T47D (cell line): ENCODE measurements at places on chromosomes 1 and 21.

DNA sequence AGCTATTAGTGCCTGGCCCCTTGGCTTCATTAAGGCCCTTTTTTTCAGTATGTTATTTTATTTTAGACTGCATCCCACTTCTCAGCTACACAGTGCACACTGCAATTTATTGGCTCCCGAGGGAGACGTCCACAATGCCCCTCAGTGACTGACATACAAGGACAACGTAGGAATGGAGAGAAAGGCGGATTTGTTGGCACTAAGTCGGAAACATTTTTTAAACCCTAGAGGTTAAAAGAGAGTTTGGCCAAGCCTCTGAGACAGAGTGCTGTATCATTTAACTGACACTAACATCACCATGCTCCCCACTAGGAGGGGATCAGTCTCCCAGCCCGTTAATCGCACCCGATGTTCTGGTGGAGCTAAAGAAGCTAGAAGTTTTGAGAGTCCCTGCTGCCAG, 45.7 kb upstream of the FOXD3 start:
- no peak for DNase-seq

DNA sequence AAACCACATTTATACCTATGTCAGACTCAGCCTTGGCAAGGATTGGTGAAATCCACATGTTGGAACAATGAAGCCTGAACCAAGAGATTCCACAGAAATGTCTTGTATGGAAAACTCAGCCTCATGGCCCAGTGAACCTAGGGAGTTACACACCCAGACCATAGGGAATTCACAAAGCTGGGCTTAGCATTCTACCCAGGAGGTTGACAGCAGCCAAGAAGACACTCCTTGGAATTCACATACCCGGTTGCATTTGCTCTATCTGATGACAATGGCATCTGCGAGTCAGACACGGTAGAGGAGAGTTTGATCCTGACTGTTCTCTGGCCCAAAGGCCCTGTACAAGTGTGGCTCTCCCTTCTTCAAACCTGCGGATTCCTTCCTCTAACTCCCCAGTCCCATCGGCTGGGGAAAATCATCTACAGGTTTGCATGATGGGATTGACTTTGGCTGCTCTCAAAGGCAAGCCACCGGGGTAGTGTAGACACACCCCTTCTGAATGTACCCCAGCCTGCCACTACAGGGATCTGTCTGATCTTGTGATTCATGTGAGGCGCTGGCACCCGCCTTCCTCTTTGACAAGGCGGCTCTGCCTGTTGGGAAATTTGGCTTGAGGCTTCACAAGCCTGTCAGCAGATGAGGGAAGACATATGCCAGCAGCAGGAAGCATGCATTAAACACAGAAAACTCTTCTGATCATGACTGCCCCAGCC, 297.3 kb upstream of the KAZN start:
- DNase-seq = no peak

GRCh38 chr21:37700641-37701202, 215.5 kb downstream of the KCNJ6 start:
- peak; percentile 61 for DNase-seq

GRCh38 chr1:61184040-61184713, 101.8 kb downstream of the NFIA start:
- peak; percentile 16 for DNase-seq

- peak; percentile 41 for DNase-seq
Measured at GRCh38 chr1:3652548-3653285, 401 bp downstream of the TP73 start.

GRCh38 chr1:205064741-205065316, 19.4 kb downstream of the TMEM81 start:
- DNase-seq = no peak

DNA sequence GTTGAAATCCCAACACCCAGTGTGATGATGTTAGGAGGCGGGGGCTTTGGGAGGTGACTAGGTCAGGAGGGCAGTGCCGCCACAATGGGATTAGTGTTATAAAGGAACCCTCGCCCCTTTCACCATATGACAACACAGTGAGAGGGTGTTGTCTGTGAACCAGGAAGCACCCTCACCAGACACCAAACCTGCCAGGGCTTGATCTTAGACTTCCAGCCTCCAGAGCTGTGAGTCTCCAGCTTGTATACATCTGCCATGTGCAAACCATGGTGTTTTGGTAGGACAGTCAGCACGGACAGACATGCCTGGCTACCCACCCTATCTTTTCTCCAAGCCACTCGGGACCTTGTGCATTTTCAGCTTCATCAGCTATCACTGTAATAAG, 4.0 kb downstream of the TRIM11 start:
- no peak for DNase-seq

DNA sequence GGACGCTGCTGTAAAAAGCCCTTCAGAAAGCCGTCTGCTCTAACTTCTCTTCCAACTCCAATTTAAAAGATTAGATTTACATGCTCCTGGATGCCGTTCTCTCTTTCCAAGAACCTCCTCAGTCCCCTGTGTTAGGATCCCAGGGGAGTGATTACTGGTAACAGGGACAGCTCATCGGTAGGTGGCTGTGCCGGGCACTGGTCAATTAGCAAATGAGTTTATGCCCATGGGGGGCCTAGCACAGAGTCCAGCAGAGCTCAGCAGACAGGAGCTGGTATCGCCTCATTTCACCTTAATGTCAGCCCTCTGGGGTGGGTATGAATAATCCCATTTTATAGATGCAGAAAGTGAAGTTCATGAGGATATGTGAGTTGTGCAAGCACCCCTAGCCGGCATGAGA, 191.9 kb downstream of the GRIK3 start:
- DNase-seq = no peak

GRCh38 chr1:197065559-197065958, 1.5 kb downstream of the F13B start:
- DNase-seq = no peak

GRCh38 chr21:44005593-44005992, 6.5 kb upstream of the TRAPPC10 start:
- DNase-seq = no peak

DNA sequence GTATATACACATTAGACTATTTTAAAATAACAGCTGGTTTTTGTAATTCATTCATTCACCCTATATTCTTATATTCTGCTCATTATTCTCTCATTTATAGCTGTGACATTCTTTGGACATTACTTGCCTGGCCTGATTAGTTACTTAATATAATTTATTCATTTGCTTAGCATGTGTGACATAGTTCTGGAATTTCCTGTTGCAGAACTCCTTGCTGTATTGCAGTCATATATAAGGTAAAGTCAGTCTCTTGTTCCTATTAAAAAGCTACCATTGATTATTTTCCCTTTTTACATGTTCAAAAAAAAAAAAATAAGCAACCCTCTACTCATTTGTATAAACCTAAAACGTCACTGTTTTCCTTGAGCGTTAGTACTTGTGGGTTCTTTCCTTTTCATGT, 23.9 kb downstream of the GNAT2 start:
- DNase-seq = no peak

GRCh38 chr21:43574741-43575472, 84.4 kb downstream of the HSF2BP start:
- DNase-seq = no peak

- no peak for DNase-seq
Measured at GRCh38 chr21:21039624-21040170, 41.5 kb downstream of the NCAM2 start.

GRCh38 chr1:58041621-58042020, 504.9 kb downstream of the OMA1 start:
- no peak for DNase-seq

DNA sequence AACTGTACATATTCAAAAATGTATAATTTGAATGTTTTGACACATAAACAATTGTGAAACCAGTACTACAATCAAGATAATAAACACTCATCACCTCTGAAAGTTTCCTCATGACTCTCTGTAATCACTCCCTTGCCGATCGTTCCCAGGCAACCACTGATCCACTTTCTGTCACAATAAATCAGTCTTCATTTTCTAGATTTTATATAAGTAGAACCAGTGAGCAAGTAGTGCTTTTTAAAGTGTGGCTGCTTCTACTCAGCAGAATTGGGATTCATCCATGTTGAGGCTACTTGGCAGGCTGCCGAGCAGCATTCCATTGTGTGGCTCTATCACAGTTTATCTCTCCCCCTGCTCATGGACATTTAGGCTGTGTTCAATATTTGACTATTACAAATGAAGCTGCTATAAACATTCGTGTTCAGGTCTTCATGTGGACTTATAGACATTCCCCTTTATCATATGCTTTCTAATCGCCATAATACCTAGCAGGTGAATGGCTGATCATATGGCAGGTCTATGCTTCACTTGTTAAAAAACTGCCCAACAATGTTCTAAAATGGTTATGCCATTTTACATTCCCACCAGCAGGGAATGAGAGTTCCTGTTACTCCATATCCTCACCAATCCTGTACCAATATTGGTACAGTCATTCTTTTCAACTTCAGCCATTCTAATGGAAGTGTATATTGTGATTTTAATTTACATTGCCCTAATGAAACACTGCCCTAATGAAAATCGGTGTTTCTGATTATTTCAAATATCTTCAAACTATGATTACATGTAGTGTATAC, 20.5 kb downstream of the TEX38 start:
- DNase-seq = no peak

DNA sequence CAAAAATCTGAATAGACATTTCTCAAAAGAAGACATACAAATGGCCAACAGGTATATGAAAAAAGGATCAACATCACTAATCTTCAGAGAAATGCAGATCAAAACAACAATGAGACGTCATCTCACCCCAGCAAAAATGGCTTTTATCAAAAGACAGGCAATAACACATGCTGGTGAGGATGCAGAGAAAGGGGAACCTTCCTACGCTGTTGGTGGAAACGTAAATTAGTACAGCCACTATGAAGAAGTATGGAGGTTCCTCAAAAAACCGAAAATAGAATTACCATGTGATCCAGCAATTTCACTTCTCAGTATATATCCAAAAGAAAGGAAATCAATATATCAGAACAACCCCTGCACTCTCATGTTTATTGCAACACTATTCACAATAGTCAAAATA, 65.1 kb upstream of the ATP1B1 start:
- no peak for DNase-seq

GRCh38 chr1:175602026-175602585, 141.3 kb downstream of the TNR start:
- no peak for DNase-seq

GRCh38 chr1:42962641-42963377, 4.1 kb upstream of the SLC2A1 start:
- DNase-seq = peak; percentile 59

- peak; percentile 37 for DNase-seq
Measured at GRCh38 chr1:153535242-153536011, at the start of gene S100A6. TSS of gene S100A6 (minus strand) at chr1:153535991. CDS start at chr1:153535339, 652 bp downstream.

- peak; percentile 78 for DNase-seq
Measured at GRCh38 chr1:113811888-113812660, at the start of gene RSBN1. TSS of gene RSBN1 (minus strand) at chr1:113812476. CDS start at chr1:113812412, 64 bp downstream.

DNA sequence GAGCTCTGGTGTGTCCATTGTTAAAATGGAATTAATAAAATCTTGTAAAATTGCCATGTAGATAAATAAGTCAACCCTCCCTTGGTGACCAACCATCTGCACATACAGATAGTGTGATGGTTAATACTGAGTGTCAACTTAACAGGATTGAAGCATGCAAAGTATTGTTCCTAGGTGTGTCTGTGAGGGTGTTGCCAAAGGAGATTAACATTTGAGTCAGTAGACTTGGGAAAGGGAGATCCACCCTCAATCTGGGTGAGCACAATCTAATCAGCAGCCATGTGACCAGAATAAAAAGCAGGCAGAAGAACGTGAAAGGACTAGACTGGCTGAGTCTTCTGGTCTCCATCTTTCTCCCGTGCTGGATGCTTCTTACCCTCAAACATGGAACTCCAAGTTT, 174.8 kb downstream of the LTN1 start:
- DNase-seq = no peak

DNA sequence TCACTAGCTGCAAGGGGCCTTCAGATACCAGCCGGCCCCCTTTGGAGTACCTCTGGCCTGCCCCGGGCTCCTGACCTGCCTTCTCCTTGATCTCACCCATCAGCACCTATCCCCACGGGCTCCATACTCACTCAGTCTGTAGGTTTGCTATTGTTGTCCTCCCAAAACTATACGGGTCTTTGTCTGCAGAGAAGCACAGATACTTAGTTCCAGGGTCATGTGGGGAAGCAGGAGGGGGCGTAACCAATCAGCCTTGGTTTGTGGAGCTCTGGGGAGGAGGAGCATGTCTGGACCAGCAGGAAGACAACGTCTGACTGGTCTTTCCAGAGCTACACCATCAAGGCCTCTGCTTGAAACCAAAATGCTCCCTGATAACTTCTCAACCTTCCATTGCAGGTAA, 15.2 kb downstream of the TMEM63A start:
- no peak for DNase-seq

DNA sequence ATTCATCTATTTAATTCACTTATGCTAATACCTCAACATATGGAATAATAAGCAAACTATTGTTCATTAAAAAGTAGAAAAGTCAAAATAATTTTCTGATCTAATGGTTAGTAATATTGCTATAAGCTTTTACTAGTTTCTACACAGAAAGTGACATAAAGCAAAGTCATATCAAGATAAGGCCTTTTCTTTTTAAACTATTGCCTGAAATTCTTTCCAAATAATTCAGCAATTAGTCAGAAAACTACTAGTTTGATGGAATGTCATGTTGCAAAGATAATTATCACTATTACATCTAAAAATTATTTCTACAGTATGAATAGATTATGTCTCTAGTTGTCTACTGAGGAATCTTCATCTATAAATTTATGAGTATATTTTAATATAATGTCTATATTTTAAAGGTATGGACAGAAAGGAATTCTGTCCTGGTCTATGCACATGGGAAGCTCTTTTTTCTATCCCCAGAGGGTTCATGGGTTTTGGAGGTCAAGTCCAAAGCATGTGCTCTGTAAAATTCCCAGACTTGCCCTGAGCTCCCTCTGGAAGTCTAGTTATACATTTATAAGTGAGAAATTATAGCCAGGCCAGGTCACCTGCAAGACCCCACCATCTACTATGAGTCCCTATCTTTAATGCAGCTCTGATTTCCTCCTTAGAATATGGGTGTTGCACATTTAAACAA, 84.6 kb upstream of the DPYD start:
- no peak for DNase-seq

GRCh38 chr1:16053781-16054502, 10.4 kb downstream of the CLCNKB start:
- no peak for DNase-seq

GRCh38 chr1:235940285-235940684, 73.6 kb upstream of the LYST start:
- DNase-seq = no peak

- no peak for DNase-seq
Measured at GRCh38 chr1:56773341-56774066, 45.7 kb downstream of the FYB2 start.

- no peak for DNase-seq
Measured at GRCh38 chr1:90850898-90851710, 134.0 kb upstream of the BARHL2 start.

DNA sequence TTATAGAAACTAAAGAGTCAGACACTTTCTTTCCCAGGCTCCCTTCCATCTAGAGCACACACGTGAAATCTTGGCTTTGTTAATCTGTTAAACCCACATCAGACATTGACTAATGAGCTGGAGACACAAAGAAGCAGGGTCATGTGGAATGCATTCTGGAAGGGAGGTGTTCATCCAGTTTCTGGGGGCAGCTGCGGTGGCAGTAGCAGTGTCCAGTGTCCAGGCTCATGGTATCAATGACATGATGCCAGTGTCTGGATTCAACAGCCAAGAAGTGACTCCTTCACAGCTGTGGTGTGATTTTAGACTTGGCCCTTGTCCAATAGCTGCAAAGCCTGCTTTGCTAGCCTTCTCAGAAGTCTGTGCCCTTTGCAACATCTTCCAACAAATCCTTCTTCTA, 95.2 kb downstream of the NTPCR start:
- no peak for DNase-seq
